Dorsolateral prefrontal cortex (tissue), 122 donors: ENCODE measurements at places on chromosomes 12 and 14. TPM values are rescaled to one million over a fixed set of nuclear protein-coding genes. Genes with fewer than 3 reads are reported as not detected.

CAPZA3 gene
- not detected for total RNA-seq

AVPR1A gene
- 0.73 TPM for total RNA-seq

CYP46A1 gene
- total RNA-seq, result 82.7 TPM

SBNO1 gene
- 60.7 TPM for total RNA-seq

MRPL51 gene
- 118 TPM for total RNA-seq

GOLGA3 gene
- total RNA-seq, result 59.1 TPM

LMNTD1 gene
- 4.5 TPM for total RNA-seq

SLC17A8 gene
- total RNA-seq, result 0.55 TPM
